NCI-H345 (cell line): ENCODE measurements at places on chromosomes 12 and 14.

DNA sequence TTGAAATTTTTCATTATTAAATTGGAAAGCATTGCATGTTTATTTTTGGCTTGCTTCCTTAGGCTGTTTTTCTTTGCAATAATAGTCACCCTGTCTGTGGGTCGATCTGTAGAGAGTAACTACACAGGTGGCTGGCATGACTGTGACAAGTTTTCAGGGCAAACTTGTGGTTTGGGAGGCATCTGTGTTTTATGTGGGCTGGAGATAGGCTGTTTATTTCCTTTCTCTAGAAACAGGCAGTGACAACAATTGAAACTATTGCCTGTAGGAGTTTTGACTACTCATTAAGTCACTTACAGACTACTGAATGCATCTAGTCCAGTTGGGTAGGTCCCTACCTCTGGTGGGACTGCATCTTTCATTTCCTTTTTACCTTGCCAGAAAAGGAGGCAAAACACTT lies 155.6 kb downstream of the DYRK2 start:
- no peak for DNase-seq

DNA sequence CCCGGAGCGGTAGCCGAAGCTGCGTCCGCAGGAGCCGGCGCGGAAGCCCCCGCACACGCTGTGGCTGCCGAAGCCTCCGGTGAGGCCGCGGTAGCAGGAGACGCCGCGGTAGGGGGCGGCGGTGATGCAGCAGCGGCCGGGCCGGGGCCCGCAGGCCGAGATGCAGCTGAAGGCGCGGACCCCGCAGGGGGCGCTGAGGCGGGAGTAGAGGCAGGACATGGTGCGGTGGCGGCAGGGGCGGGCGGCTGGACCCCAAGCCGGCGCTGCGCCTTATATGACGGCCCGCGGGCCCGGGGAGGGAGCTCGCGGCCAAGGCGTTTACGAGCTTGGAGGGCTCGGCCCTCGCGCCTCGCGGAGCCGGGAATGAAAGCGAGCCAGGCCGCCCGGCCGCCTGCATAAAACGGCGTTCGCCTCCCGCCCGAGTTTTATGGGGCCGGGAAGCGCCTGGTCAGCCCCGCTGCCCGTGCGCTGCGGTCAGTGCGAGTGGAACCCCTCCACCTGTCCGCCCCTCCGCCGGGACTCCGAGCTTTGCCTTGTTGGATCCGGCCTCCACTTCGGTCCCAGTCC lies 16.0 kb upstream of the KRT86 start:
- DNase-seq, result no peak

DNA sequence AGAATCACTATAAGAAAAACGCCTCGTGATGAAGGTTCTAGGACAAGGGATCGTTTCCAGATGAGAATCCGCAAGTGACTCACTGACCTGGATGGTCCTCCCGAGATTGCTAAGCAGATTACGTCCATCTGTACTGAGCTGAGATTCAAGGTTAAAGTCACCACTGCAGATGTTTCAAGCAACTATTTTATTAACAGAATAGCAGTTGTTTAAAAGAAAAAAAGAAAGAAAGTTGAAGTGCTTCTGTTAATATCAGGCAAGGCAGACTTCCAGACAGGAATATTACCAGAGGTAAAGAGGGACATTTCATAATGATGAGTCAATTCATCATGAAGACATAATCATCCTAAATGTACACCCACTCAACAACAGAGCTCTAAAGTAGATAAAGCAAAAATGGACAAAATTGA lies 17.9 kb downstream of the PXN start:
- no peak for DNase-seq

DNA sequence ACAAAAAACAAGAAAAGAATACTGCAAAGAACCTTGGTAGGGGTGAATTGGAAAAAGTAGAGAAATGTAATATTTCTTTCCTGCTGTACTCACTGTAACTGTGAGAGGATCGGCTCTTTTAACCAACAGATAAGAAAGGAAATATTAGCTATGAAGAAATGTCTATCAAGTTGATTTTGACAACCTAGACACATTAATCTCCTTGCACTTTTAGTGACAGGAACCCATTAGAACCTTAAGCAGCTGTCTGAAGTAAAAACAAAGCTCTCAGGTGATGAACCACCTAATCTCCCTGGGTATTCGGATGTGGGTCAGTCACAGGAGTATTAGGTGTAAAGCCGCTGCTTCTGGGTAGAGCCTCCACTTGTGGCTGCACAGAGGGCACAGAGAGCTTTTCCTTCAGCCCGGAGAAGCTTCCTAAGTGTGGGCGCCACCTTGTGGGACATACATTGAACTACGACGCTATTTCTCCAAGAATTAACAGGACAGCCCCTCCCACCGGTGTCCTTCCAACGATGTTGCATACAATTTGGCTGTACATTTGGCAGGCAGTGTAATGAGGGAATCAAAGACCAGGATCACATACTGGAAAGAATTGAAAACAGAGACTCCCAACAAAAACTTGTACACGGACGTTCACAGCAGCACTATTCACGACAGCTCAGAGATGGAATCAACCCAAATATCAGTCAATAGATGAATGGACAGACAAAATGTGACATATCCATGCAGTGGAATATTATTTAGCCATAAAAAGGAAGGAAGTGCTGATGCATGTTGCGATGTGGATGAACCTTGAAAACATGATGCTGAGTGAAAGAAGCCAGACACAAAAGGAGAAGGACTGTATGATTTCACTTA lies 28.9 kb upstream of the MAPKAPK5 start:
- DNase-seq, result peak; percentile 77

DNA sequence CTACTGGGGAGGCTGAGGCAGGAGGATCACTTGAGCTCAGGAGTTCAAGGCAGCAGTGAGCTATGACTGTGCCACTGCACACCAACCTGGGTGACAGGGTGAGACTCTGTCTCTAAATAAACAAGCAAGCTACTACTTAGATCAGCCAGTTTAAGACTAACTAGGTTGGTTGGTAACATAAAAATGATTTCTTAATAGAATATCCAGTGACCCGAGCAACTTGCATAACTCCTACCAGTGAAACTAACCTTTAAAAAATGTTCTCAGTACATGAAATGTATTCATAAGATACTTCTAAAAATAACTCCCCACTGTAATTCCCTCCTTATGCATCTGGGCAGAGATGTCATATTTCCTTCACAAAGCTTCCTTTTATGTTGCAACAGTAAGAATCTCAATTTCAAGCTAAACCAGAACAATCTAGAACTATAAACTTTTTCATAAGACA lies 15.9 kb downstream of the TAOK3 start:
- no peak for DNase-seq

DNA sequence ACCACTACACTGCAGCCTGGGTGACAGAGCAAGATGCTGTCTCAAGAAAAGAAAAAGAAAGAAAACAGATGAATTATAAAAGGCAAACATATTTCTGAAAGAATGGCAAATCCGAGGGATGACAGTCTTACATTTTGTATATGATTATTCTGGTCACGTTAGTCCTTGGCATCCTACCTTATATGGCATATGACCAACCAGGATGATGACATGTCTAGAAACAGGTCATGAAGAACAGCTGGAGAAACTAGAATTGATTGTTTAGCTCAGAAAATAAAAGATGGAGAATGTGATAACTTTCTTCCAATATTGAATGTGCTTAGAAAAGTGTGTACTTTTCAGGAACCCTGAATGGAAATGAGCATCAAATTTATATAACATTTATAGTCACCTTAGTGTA lies 19.2 kb downstream of the SLC2A14 start:
- DNase-seq, result no peak

- DNase-seq, result no peak
Measured at GRCh38 chr14:90871605-90872233, 55.5 kb upstream of the TTC7B start.

GRCh38 chr12:75479963-75480461 lies 543 bp upstream of the GLIPR1 start:
- DNase-seq, result no peak

- DNase-seq, result no peak
Measured at GRCh38 chr12:21151184-21151583, 20.2 kb downstream of the SLCO1B1 start.

- DNase-seq, result no peak
Measured at GRCh38 chr14:100723830-100724437, 2.8 kb upstream of the DLK1 start.

DNA sequence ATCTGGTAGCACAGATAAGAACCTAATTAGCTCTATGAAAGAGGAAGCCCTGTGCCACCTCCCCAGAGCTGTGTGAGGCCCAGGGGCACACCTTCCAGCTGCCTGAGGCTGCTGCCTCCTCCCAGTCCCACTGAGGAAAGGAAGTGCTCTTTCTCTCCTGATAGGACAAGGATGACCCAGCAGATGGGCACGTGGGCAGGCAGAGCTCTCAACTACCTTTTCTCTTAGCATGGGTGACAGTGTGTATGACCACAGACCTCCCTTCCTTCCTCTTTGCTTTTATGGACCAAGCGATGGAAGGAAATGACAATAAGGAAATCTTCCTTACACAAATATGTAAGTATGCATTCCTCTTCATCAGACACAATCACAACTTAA lies 127.6 kb upstream of the AMIGO2 start:
- DNase-seq, result no peak

GRCh38 chr12:88035907-88036289 lies 6.7 kb upstream of the C12orf50 start:
- DNase-seq, result no peak

DNA sequence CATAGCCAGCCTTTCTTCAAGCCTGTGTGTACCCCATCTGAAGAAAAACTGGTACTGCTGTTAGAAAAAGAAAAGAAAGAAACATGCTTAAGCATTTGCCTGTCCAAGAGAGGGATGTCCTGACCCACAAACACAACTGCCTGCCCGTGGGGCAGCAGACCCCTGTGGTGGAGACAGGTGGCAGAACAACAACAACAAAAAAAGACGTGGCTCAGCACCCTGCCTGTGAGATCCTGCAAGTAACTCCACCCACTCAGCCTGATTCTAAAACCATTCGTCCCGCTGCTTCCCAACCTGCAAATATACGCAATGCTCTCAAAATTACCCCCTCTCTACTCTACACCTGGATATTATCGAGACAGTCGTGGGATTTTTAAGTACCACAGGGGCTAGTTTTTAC lies 64.9 kb upstream of the ZDHHC17 start:
- peak; percentile 23 for DNase-seq

DNA sequence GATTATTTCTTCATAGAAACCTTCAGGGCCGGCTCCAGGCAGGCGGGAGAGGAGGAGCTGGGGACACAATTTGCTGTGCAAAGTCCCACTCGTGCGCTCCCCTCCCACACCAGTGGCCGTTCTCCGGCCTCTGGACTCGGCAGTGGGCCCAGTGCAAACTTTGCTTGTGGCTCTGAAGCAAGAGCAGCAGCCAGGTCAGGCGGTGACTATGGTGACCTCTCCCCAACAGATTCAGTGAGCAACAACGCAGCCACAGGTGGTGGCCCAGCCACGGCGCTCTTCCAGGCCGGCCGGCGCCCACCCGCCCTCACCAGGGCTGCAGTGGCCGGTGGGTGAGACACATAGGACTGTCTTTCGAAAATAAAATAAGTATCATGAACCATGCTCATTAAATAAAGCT lies 29.5 kb downstream of the VPS37B start:
- DNase-seq, result no peak

DNA sequence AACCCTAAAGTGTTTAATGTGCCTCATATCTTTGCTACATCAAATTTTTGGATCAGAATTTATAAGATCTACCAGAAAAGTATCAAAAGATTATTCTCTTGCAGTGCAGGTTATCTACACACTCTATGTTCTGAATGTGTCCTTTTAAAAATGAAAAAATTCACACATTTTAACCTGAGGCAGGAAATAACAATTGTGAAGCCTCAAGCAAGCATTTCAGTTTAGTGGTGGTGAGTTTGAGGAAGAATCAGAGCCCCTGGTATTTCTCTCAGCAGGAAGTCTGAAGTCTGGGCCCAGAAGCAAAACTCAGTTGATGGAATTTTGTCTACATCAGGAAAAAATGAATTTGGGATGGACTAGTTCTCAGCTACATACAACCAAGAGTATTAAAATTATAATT lies 137.0 kb upstream of the PZP start:
- DNase-seq, result no peak

DNA sequence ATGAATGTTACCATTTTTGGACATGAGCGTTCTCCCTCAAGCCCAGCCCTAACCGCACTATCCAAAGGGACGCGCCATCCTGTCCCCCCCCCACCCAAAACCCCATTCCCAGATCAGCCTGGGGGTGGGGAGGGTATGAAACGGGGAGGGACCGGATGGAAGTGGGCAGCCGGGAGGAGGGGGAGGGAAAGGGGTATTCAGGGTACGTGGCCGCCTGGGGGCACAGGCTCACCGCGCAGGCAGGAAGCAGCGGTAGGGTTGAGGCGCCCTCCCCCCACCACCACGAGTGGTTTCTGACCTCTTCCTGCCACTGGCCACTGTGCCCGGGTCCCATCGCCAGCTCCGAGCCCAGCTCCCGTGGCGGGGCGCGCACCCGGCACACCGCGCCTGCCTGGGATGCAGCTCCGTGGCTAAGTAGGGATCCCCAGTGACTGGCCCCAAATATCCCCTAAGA lies 1.4 kb downstream of the ACTN1 start:
- peak; percentile 36 for DNase-seq

DNA sequence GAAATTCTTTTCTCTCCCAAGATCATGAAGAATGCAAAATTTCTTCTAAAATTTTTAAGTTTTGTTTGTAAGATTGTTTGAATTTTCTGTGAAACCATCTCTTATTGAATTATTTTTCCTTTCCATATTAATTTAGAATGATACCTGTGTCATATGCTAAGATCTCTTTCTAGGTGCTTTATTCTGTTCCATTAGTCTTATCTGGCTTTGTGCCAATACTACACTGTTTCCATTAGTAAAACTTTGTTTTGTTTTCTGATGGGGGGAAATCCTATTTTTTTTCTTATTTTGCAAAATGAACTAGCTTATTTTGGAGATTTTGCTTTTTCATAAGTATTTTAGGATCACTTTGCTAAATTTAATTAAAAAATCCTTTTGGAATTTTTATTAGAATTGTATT lies 193.9 kb downstream of the FUT8 start:
- no peak for DNase-seq

GRCh38 chr12:45934956-45935355 lies 55.4 kb downstream of the SCAF11 start:
- DNase-seq, result no peak

DNA sequence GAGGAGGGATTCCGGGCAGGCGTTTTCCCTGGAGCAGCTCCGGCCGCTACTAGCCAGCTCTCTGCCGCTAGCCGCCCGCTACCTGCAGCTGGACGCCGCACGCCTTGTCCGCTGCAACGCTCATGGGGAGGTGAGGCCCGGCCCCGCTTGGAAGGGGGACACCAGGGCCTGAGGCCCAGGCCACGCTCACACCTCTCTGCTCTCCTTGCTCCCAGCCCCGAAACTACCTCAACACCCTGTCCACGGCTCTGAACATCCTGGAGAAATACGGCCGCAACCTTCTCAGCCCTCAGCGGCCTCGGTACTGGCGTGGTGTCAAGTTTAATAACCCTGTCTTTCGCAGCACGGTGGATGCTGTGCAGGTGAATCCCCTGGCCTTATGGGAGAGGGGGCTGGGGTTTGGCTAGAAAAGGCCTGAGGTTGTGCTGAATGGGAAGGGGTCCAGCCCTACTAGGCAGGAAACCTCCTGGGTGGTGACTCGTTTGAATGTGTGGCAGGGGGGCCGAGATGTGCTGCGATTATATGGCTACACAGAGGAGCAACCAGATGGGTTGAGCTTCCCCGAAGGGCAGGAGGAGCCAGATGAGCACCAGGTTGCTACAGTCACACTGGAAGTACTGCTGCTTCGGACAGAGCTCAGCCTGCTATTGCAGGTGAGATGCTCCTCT lies 597 bp downstream of the RNF31 start:
- no peak for DNase-seq

GRCh38 chr14:100616854-100617409 lies 29.7 kb upstream of the BEGAIN start:
- no peak for DNase-seq
